ENCODE measurements at places on chromosomes 12 and 14.
A peak's percentile ranks its signal among the peaks of the same experiment; 100 is the strongest.

GRCh38 chr12:91892081-91892855, 253.4 kb downstream of the BTG1 start:
- no peak for DNase-seq

- DNase-seq, result peak; percentile 18
Observed at GRCh38 chr12:56315249-56315621, 553 bp downstream of the CNPY2 start.

GRCh38 chr12:56517854-56518253, 3.8 kb upstream of the RBMS2 start:
- no peak for DNase-seq

- DNase-seq, result no peak
Observed at GRCh38 chr12:112327209-112327938, 54.9 kb downstream of the HECTD4 start.

GRCh38 chr12:81835783-81836182, 76.6 kb upstream of the PPFIA2 start:
- DNase-seq, result no peak

- DNase-seq, result no peak
Observed at GRCh38 chr14:24971255-24971654, 78.7 kb downstream of the STXBP6 start.

DNA sequence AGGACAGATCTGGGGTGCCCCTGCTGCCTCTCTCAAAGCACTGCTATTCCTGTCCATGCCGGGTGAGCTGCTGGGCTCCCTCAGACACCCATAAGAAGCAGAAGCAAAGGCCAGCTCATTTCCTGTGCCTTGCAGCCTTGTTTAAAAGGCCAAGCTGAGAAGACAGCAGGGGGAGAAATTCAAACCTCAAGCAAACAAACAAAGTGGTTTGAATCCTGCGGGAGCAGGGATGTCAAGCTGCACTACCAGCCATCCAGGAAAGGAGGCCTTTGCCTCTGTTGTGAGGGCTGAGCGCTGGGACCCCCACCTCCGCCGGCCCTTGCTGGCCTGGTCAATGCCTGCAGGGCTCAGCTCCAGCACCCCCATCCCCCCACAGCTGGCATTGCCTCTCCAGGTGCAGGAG, 176.5 kb downstream of the PIWIL1 start:
- DNase-seq, result no peak

DNA sequence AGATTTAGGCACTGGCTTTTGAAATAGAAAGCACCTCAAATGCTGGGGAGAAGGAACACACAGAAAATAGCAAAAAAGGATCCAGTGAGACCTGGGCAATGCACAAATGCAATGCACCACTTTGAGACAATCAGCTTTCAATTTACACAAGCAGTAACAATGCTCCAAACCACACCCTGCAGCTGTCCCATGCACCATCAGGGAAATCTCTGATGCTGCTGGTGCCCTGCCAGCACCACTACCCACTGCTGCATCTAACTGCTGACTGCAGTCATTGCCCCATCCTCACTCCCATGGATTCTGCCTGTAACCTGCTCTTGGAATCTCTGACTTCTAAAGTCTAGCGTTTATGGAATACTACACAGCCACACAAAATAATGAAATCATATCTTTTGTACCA, 21.0 kb upstream of the HMGA2 start:
- DNase-seq, result no peak

GRCh38 chr14:46197856-46198255, 453.7 kb downstream of the RPL10L start:
- DNase-seq, result no peak

DNA sequence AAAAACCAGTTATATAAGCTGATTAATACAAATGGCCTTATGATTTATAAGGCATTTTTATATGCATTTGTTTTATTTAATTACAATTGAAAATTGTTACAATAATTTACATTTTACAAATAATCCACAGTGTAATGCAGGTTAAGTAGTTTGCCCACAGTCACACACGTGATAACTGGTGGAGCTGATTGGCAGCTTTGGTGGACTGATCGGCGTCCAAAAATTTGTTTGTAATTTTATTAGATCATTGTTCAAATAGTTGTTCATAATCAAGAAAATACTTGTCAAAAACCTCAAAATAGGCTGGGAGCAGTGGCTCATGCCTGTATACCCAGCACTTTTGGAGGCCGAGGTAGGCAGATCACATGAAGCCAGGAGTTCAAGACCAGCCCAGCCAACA, 59.7 kb downstream of the AEBP2 start:
- DNase-seq, result no peak

DNA sequence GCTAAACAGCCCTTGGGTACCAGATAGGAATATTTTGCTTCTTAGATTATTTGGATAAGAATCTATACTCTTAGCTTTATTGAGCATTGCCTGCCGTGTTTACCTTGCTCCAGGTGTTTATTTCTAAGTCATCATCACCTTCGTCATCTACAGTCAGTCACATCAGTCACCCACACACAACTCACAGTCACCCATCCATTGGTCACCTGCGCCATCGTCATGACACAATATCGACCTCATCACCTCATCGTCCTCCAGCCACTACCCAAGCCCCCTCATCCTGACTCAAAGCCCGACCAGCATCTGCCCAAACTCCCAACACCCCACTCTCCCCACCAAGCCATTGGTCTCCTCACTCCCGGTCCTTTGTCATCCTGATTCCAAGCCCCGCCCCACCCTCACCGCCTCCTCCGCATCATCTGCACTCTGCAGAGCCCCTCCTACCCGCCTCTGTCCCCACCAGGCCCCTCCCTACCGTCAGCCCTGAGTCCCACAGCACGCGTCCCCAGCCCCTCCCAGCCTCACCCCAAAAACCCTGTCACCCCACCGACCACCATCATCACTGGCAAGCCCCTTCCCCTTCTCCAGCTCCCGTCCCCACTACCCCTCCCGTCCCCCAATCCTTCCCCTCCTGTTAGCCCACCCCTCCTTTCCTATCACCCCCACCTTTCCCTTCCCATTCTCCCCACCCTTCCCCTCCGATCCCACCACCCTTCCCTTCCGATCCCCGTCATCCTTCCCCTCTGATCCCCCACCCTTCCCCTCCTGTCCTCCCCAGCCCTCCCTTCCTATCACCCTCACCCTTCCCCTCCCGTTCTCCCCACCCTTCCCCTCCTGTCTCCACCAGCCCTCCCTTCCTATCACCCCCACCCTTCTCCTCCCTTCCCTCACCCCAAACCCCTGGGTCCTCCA, 9.8 kb downstream of the DLK1 start:
- DNase-seq, result no peak

GRCh38 chr12:14964406-14964805, 3.0 kb upstream of the ARHGDIB start:
- no peak for DNase-seq

DNA sequence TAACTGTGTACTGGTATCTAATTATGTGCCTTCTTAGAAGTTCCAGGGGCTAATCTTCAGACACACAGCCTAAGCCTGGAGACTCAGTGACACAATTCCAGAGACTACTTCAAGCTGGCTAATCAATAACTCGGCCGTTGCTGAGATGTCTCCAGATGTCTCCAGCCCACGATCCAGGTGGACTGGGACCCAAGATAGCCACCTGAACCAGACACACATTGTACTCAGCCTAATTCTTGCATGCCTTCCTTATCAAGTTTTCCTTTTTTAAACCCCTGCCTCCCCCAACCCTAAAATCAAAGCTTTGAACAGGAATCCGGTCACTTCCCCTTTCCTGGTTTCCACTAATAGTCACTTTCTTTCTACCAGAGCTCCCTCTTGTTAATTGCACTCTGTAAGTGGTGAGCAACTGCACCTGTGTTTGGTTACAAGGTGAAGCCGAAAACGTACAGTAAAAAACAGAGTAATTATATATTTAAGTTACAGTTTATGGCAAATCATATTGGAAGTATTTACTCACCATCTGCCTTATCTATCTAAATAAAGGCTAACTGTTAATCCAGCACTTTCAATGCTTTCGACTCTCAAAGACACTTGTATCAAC, 39.8 kb upstream of the PTGDR start:
- DNase-seq, result no peak

DNA sequence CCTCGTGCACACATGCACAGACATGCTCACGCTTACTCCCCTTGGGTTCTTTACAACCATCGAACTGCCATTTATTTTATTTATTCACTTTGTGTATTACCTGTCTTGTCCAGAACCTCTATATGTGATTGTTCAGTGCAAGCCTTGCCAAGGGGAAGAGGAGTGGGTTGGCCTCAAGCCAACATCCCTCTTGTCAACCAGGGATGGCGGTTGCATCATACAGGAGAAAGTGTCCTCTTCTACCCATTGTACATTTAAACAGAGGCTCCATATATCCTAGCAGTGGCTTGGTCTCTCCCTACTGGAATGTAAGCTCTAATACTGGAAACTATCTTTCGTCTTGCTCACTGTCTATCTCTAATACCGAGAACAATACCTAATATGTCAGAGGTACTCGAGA, 108.4 kb downstream of the C12orf42 start:
- no peak for DNase-seq

GRCh38 chr14:103520269-103520656, 2.4 kb downstream of the CKB start:
- no peak for DNase-seq

GRCh38 chr14:27573018-27573417, 975.2 kb upstream of the NOVA1 start:
- no peak for DNase-seq

GRCh38 chr12:116454950-116455447, 104.2 kb upstream of the MAP1LC3B2 start:
- DNase-seq, result no peak

- no peak for DNase-seq
Observed at GRCh38 chr12:52081263-52081733, 1.8 kb downstream of the SMIM41 start.

DNA sequence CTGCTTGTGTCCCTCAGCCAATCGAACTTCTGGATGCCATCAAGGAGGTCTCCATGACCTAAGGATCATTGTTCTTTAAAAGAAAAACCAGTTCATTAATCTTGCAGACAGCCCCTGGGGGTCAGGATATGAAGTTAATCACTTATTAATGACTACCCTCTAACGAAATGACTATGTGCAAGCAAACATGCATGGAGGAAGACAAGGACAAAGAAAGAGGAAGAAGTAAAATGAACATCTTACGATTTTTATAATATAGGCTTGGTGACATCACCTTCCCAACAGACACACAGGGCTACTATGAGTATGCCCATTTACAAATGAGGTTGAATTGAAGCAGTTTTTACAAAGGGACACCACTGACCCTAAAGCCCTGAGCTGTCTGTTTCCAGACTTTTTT, 111.1 kb upstream of the AMIGO2 start:
- DNase-seq, result no peak

Measured in CD4-positive, alpha-beta T cell treated with Interferon alpha-2 for 1 hour (primary cell).